ENCODE measurements at places on chromosomes 5 and 9.

DNA sequence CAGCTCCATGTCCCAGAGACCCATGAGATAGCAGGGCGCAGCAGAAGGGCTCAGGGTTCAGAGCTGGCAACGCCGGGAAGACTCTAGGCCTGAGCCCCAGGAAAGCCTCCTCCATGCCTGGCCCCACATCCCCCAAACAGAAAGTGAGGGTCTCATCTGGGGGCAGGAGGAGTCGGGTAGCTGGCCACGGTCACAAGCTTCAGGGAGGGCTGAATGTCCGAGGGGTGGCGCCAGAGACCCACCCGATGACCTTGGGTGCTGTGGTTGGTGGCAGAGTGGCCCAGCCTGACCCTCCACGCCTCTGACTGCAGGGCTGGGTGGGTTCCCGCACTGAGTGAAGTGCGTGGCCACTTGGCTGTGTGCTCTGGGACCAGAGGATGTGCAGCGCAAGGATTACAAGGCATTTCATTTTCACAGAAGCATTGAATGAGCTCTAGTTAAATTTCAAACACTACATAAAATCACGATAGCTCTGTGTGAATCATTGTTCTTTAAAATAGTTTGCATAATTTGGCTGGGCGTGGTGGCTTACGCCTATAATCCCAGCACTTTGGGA, 3.0 kb downstream of the C8G start:
- no peak for DNase-seq

DNA sequence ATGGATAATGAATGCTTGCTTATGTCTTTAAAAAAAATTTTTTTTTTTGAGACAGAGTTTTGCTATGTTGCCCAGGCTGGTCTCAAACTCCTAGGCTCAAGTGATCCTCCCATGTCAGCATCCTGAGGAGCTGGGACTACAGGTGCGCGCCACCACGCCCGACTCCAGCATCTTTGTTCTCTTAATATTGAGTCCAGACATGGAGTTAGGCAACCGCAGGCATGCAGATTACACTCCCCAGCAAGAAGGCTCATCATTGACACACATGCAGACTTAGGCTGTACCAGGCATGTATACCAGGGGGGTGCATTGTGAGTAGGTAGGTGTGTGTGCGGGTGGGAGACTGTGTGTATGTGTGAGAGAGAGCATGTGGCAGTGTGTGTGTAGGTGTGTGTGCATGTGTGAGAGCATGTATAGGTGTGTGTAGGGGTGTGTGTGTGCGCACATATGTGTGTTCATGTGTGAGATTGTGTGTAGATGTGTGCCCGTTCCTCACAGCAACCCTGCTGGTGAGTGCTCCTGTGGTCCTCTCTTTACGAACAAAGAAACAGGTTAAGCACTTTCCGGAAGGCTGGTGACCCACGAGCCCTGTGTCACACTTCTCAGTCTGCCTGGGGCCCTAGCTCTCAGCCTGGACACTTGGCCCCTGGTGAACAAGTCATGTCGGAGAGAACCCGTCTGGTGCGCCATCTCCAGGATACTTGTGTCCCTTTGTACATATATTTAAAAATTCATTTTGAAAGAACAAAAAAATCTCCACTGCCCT, 6.2 kb downstream of the OBP2B start:
- no peak for DNase-seq

- DNase-seq, result no peak
Measured at GRCh38 chr5:78795757-78796156, 147.2 kb upstream of the LHFPL2 start.

DNA sequence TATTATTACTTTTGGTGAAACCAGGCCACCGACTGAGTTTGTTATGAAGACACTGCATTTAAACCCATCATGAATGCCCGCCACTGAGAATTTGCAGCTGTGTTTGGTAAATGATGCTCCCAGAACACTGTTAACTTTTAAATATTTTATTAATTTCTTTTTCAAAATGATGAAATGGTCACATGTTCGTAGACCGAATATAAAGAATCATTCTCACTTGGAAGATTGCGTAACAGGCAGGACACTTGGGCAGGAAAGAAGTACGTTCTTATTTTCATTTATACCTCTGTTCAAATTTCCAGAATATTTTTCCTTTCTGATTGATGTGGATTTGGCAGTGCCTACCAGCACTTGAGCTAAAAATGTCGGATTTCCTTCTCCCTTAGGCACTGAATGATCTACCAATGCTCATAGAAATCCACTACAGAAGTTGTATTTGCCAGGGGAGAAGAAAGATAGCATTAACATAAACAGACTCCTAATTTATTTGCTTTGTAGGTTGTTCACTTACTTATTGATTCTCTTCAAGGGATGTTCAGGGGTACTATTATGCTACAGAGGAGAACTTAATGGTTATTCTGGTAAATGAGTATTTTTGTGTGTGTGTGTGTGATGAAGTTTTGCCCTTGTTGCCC, 13.8 kb downstream of the CYFIP2 start:
- DNase-seq, result no peak

DNA sequence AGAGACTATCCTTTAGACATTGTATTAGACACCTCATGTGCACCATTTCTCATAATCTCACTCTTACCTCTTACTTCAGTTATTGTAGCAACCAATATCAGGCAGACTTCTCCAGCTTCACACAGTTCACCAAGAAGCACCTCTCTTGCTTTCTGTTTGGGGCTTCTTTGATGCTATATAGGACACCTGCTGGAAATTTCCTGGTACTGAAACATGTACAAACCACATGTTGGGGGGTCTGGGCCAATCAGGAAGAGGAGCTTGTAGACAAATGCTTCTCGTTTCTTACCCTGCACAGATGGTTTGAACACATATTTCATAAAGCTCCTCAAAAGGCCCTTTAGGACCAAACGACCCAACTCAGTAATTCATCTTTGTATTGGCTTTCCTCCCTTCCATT, 212.1 kb downstream of the IZUMO3 start:
- no peak for DNase-seq

GRCh38 chr5:35029333-35029732, 18.4 kb downstream of the AGXT2 start:
- no peak for DNase-seq

- DNase-seq, result no peak
Measured at GRCh38 chr9:109238655-109239054, 71.6 kb upstream of the FRRS1L start.

DNA sequence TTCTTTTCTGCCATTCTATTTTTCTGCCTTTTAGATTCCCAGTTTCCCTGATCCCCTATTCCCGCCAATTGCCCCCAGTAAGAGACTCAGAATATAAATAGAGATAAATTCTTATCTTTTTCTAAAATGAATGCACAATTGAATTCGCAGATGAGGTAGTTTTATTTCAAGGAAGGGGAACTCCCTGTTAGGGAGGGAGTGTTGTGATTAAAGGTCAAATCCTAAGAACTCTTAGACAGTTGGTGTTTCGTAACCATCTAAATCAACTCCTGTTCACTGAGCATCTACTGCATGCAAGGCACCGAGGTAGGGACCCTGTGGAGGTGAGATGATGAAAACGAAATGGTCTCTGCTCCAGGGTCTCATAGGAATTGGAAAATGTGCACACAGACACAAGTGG, 7.7 kb upstream of the MAP3K1 start:
- no peak for DNase-seq

DNA sequence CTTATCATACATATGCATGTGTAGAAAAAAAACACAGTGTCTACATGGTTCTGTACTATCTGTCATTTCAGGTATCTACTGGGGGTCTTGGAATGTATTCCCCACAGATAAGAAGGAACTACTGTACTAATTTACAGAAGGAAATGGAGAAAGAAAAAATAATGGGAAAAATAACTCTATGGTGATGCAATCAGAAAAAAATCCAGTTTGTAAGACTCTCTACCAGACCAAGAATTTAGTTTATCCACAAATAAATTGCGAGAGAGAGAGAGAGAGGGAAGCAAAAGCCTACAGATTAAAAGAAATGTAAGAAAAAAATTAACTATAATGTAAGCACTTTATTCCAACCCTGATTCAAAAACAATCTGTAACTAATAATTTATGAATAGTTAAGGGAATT, 708.6 kb upstream of the ZNF608 start:
- DNase-seq, result no peak

DNA sequence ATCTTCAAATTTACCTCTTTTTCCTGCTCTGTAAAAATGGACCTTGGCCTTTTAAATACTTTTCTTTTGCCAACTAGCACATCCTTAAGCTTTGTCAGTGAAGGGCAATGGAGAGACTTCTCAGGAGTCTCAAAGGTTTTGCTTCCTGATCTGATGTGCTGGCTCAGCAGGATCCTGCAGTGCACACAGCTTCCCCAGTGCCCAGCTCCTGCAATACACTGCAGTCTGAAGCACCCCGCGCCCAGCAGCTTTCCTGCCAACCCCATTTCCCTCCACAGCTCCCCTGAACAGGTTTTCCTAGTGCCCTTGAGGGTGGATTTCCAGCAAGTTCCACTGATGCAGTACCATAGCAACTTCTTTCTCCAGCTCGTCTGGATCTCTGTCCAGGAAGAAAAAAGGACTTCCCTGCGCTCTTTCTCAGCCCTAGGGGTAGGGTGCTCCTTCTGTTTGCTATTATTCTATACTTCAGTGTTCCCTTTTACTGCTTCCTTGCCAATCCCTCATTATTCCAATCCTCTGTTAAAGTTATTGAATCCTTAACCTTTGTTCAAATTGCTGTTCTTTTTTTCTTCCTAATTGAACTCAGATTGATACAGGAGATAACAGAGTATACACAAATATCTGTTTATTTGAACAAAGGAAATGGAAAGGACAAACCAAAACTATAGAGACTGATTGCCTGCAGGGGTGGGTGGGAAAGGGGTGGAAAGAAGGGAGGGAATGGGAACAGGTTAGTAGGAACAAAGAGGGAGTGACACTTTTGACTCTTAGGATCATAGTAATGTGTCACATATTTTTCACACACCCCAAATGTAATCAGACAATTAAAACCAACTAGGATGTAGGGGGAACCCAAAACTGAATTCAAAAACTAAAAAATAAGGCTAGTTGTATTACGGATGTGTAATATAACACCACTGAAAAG, 8.5 kb downstream of the SNAPC3 start:
- DNase-seq, result no peak

DNA sequence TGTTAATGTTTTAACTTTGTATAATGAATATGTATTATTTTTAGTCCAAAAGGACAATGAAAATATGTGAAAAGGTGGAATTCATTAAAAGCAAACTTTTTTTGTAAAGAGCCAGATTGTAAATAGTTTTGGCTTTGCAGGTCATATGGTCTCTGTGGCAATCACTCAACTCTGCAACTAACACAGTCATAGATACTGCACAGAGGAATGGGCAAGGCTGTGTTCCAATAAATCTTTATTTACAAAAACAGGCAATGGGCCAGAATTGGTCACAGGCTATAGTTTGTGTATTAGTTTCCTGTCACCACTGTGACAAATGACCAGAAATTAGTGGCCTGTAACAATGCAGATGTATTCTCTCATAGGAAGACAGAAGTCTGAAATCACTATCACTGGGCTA, 125.4 kb upstream of the PTCH1 start:
- DNase-seq, result no peak

DNA sequence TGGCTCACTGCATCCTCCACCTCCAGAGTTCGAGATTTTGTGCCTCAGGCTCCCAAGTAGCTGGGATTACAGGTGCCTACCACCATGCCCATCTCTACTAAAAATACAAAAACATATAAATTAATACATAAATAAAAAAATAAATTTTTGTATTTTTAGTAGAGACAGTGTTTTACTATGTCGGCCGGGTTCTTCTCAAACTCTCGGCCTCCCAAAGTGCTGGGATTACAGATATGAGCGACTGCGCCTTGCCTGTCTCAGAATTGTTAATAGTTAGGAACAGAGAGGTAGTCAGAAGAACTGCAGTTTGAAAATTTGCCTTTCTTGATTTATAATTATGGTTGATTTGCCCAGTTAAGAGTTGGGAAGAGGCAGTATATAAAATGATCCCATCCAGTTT, 2.8 kb downstream of the ATP6V1G1 start:
- DNase-seq, result no peak

- no peak for DNase-seq
Measured at GRCh38 chr9:3931996-3932906, 367.6 kb downstream of the GLIS3 start.

GRCh38 chr5:6859951-6860638, 146.9 kb downstream of the TENT4A start:
- no peak for DNase-seq

- no peak for DNase-seq
Measured at GRCh38 chr5:87899721-87900131, 368.9 kb downstream of the TMEM161B start.

- no peak for DNase-seq
Measured at GRCh38 chr5:103260951-103261350, 2.4 kb downstream of the MACIR start.

DNA sequence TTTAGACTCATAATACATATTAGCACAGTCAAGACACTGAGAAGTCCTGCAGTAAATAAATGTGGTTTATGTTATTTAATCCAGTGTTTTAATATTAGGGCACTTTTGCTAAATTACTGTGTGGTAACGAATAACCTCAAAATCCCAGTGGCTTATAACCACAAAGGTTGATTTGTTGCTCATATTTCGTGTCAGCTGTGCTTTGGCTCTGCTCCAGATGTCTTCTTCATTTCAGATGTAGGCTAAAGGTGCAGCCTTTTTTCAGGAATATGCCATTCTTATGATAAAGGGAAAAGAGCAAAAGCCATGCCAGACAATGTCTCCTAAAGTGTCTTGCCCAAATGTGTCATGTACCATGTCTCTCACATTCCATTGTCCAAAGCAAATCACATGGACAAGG, 144.8 kb downstream of the BRINP1 start:
- no peak for DNase-seq

- DNase-seq, result peak; percentile 17
Measured at GRCh38 chr5:4868140-4868735, 271.9 kb upstream of the ADAMTS16 start.

DNA sequence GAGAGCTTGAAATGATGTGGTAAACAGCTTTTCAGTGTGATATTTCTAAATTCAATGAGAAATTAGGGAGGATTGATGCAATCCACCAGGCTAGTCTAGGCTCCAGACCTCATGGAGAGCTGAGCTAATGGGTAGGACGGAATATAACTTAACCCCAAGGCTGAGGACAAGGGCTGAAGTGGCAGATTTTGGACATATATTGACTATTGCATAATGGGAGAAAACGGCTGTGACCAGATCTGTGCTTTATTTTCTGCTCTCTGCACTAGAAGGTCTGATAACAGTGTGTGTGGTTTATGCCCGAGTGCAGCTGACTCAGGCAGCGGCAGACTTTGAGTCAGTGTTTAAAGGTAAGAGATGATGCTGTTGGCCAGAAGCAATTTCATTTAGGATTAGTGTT, 70.6 kb downstream of the ACTBL2 start:
- no peak for DNase-seq

Measured in stimulated activated CD8-positive, alpha-beta memory T cell treated with anti-CD3 and anti-CD28 coated beads, Interleukin-7, amount 100 ng/mL, for 48 hours (primary cell).